ENCODE measurements at places on chromosomes 11 and 22.
A peak's percentile ranks its signal among the peaks of the same experiment; 100 is the strongest.

- DNase-seq, result no peak
Measured at GRCh38 chr11:27153136-27153535, 112.5 kb downstream of the BBOX1 start.

- DNase-seq, result peak; percentile 59
Measured at GRCh38 chr11:5624489-5625279, at the start of gene TRIM34. Gene TRIM34, plus strand, starts transcription at chr11:5625001. Its CDS starts 7,331 bp downstream, at chr11:5632332.

DNA sequence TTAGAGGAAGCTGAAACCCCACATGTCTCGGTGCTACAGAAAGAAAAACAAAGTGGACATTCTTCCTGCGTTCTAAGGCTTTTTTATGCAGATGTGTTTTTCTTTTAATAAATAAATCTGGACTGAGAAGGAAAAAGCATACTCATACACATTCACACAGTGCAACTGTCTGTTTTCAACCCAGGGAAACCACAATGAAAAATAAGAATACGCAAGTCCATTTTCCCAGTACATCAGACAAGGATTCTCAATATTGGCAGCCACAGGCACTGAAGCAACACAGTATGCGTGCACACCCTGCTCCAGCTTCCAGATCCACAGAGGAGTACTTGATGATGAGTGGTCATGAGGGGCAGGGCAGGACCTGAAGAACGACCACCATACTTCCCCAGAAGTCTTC is 86.9 kb downstream of the ETS1 start:
- peak; percentile 49 for DNase-seq

GRCh38 chr22:29647954-29648737 is 44.7 kb downstream of the NF2 start:
- no peak for DNase-seq

- DNase-seq, result peak; percentile 62
Measured at GRCh38 chr22:24768537-24769374, 5.8 kb downstream of the PIWIL3 start.

Measured in astrocyte of the hippocampus (primary cell).